ENCODE measurements at places on chromosomes 13 and 19. TPM values are rescaled to one million over a fixed set of nuclear protein-coding genes. Genes with fewer than 3 reads are reported as not detected.

Gene DAND5
- 0.07 TPM for polyA plus RNA-seq

Gene DCLK1
- polyA plus RNA-seq = 5.8 TPM

Gene KLK12
- not detected for polyA plus RNA-seq

Gene IL4I1
- 7.2 TPM for polyA plus RNA-seq

Gene BST2
- polyA plus RNA-seq = 115 TPM

Gene LIM2
- polyA plus RNA-seq = 0.30 TPM

Gene SIGLEC10
- polyA plus RNA-seq = 1.2 TPM

Gene FCAR
- 0.25 TPM for polyA plus RNA-seq

Gene MYBPC2
- 0.89 TPM for polyA plus RNA-seq

Gene TICAM1
- 4.7 TPM for polyA plus RNA-seq

Gene ICAM4
- polyA plus RNA-seq = 0.44 TPM

Gene CEACAM16
- not detected for polyA plus RNA-seq

Gene SIGLEC11
- 5.0 TPM for polyA plus RNA-seq

Gene CEACAM5
- polyA plus RNA-seq = not detected

Gene DENND1C
- polyA plus RNA-seq = 37.1 TPM

Gene PNMA8A
- 71.1 TPM for polyA plus RNA-seq

Gene UCHL3
- 30.1 TPM for polyA plus RNA-seq

Gene ZNF493
- 23.0 TPM for polyA plus RNA-seq

Gene ANGPTL8
- 0.34 TPM for polyA plus RNA-seq

Gene C19orf85
- polyA plus RNA-seq = not detected

Gene CYP2F1
- polyA plus RNA-seq = not detected

Gene CLIP3
- 53.7 TPM for polyA plus RNA-seq

Gene NBEA
- 19.2 TPM for polyA plus RNA-seq

Gene SPACA4
- polyA plus RNA-seq = 0.26 TPM

Gene KLK4
- not detected for polyA plus RNA-seq

Gene WDR88
- 0.86 TPM for polyA plus RNA-seq

Gene PSG5
- not detected for polyA plus RNA-seq

Gene ZNF677
- polyA plus RNA-seq = 46.6 TPM

All from renal cortex interstitium (tissue), 15 donors.